ENCODE measurements at places on chromosomes 6 and 20.

GRCh38 chr6:47170617-47170947, 128.4 kb upstream of the ADGRF1 start:
- DNase-seq: no peak

- DNase-seq: no peak
Measured at GRCh38 chr6:137815692-137816091, 51.4 kb upstream of the TNFAIP3 start.

DNA sequence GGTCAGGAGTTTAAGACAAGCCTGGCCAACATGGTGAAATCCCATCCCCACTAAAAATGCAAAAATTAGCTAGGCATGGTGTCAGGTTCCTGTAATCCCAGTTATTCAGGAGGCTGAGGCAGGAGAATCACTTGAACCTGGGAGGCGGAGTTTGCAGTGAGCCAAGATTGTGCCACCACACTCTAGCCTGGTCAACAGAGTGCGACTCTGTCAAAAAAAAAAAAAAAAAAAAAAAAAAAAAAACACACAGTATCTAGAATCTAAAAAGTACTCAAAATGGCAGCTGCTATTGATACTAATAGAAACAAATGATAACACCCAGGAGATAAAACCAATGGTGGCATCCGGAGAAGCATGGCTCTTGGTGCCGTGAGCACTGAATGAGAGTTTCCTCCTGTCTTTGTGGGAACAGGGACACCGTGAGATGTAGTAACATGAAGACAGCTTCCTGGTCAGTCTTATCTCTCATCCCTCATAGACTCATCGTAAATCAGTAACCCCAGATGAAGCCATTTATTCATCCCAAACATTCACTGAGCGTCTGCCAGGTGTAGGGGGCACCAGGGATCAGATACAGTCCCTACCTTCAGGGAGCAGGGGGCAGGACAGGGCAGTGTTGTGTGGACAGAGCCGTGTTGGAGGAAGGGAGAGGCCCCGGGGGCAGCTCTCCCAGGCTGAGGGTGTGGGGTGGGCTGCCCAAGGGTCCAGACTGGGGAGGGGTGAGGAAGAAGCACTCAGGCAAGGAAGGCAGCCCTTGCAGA, 66.1 kb downstream of the SYNJ2 start:
- no peak for DNase-seq

DNA sequence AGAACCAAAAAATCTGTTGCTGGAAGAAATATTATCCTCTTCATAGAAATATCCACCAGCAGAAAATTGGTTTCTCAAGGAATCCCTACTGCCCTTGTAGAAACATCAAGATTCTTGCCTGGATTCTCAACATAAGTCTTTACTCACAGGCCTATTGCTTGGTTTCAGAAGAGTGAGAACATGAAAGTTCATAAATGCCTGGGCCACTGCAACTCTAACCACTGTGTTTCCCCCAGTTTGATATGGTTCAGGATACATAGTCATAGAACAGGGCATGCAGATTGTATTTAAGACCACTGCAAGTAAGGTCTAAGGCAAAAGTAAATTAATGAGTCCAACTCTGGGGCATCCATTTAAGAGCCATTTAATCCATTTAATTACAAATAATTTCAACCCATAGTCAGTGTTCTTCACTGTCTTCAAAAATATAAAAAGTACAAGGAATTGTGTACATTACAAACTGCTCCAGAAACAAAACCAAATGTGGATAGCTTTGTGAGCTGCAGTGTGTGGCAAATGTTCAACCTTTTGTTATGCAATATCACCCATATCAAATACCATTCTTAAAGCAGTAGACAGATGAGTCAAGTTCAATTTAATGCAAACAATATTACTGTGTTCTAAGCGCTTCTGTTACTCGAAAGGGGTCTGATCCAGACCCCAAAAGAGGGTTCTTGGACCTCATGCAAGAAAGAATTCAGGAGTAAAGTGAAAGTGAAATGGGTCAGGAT, 83.3 kb downstream of the OPRM1 start:
- no peak for DNase-seq

GRCh38 chr6:132768051-132768517, 10.4 kb upstream of the VNN2 start:
- peak; percentile 14 for DNase-seq

DNA sequence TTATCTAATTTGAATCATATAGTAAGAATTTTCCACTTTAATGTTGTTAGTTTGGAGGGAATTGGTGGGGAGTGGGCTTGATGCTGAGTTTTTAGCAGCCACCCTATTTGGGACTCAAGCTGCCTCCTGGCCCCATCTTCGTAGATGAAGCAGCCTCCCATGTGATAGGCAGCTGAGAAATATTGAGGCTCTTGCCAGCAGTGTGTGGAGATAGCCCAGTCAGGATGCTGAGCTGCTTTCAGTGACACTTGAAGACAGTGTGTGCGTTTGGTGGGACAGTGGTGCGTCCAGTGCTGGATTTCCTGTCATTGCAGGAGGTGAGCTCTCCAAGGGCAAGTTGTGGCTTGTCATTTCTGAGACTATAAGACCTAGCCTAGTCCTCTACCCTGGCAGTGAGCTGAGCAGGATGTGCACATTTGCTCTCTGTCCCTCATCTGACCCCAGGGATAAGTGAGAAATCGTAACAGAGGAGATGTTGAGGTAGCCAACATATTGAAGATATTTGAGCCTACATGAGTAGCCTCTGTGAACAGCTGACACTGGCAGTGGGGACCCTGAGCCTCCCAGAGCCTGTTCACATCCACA, 47.9 kb upstream of the RNF8 start:
- no peak for DNase-seq

DNA sequence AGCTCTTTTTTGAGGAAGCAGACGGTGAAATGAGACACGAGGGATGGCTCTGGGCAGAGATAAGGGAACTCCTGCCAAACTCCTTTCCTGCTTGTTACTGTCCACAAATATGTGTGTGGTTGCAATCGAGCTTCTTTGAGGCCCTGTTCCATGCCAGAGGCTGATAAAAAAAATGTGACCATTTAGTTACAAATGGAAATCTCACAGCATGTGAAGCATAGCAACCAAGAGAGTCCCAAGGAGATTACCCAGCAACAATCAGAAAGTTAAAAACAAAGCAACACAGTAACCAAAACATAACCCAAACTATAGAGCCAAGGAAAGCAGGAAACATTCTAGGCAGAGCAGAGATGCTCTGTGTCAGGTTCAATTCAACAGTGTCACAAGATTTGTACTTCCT, 35.4 kb upstream of the HMGN3 start:
- no peak for DNase-seq

GRCh38 chr6:37050045-37050853, 44.8 kb downstream of the FGD2 start:
- peak; percentile 77 for DNase-seq

GRCh38 chr20:8339349-8339748, 207.3 kb downstream of the PLCB1 start:
- DNase-seq: no peak

DNA sequence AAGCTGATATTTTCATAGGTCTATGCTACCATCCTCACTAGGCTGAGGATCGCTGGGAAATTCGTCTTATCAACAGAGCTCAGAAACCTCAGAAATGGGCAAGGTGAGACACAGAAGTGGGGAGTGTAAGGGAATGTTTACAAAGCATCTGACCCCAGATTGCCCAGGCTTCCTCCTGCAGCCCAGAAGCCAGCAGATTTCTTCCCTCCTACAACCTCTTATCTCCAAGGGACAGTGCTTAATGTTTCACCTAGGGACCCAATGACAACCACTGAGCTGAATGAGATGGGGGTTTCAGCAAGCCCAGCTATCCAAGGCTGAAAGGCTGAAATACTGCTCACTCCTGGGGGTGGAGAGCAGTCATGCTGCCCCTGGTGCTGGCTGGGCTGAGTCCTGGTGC, 52.4 kb upstream of the TBC1D7 start:
- no peak for DNase-seq

- no peak for DNase-seq
Measured at GRCh38 chr6:106782536-106783285, 153.3 kb downstream of the QRSL1 start.

GRCh38 chr6:156691018-156691417, 86.2 kb upstream of the ARID1B start:
- DNase-seq: no peak

GRCh38 chr20:62049342-62050165, 16.1 kb downstream of the TAF4 start:
- no peak for DNase-seq

- no peak for DNase-seq
Measured at GRCh38 chr6:138402838-138403187, 1.2 kb upstream of the HEBP2 start.

DNA sequence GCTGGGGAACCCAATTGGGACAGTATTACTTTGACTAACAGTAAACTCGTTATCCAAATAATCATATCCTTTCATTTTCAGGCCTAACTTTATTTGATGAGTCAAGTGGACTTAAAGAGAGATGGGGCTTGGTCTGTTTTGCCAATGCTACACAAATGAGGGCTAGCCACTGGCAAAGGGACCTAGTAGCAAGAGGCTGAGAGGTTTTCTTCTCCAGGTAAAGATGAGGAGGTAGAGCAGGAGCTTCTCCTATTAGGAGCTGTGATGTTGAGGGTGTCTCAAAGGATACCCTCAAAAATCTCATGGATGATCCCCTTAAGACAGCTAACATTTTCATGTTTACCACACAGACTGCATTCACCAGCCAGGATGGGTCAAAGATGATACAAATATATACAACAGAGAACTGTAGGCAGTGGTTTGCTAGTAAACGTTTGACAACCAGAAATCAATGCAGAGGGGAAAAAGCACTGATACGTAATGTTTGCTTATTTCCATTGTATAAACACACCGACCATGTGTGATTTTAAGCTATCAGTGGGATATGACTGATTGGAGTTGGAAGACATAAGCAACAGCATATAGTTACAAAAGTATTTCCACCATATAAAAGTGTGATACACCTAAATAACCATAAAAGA, 153.3 kb downstream of the IBTK start:
- DNase-seq: no peak

- DNase-seq: no peak
Measured at GRCh38 chr6:163531122-163531521, 116.6 kb downstream of the QKI start.

DNA sequence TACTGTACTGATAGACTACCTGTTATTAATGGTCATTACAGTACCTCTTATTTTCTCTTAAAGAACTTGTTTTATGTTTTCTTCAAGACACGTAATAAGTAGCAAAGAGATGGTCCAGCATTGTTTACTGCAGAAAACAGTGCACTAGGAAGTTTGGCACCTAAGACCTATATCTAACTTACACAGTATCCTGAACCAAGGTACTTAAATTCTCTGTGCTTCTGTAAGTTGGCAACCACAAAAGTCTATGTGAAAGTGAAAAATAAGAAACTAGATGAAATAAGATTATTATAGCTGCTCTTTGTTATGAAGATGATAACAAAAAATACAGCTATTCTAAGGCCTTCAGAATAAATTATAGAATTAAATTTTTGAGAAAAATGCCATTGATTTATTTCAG, 411.7 kb upstream of the SOX4 start:
- DNase-seq: no peak

- DNase-seq: no peak
Measured at GRCh38 chr6:128507337-128508310, 12.8 kb downstream of the PTPRK start.

DNA sequence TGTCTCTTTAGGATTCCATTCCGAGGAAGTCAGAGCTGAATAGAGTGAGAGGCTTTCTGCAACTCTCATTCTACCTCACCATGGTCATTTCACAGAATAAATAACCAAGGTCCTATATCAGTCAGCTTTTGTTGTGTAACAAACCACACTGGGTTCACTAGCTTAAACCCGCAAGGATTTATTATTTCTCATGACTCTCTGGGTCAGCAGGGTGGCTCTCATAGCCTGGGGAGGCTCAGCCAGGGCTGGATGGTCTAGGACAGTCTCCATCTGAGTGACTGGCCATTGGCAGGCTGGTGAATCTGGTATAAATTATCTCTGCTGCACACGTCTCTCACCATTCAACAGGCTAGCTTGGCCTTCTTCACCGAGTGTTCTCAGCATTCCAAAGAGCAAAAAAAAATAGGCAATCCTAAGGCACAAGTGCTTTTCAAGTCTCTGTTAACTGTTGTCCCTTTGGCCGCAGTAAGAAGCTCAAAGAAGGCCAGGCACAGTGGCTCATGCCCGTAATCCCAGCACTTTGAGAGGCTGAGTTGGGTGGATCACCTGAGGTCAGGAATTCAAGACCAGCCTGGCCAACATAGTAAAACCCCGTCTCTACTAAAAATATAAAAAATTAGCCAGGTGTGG, 39.7 kb downstream of the ISM1 start:
- DNase-seq: no peak

DNA sequence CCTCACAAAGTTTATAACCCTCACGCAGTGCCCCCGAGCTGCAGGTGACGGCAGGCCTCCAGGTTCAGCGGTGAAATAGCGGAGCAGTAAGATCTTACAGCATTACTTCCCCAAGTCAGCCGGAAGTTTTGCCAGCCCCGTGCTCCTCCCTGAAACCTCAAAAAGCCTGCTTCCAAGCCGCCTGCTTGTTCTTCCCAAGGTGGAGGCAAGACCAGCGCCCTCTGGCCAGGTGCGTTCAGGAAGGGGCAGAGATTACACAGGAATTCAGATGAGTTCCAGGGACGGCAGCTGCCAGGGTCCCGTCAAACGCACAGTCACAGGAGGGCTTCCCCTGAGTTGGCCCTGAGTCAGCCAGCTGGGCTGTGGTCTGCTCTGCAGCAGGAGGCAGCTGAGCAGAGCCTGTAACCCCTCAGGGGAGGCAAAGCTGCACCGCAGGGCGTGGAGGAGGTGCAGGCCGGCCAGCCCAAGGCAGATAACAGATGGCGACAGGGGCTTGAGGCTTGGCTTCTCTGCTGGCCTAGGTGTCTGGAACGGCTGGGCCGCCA, 124.1 kb upstream of the RPS6KA2 start:
- peak; percentile 29 for DNase-seq

GRCh38 chr6:83536034-83536646, 23.8 kb downstream of the PRSS35 start:
- DNase-seq: peak; percentile 60

DNA sequence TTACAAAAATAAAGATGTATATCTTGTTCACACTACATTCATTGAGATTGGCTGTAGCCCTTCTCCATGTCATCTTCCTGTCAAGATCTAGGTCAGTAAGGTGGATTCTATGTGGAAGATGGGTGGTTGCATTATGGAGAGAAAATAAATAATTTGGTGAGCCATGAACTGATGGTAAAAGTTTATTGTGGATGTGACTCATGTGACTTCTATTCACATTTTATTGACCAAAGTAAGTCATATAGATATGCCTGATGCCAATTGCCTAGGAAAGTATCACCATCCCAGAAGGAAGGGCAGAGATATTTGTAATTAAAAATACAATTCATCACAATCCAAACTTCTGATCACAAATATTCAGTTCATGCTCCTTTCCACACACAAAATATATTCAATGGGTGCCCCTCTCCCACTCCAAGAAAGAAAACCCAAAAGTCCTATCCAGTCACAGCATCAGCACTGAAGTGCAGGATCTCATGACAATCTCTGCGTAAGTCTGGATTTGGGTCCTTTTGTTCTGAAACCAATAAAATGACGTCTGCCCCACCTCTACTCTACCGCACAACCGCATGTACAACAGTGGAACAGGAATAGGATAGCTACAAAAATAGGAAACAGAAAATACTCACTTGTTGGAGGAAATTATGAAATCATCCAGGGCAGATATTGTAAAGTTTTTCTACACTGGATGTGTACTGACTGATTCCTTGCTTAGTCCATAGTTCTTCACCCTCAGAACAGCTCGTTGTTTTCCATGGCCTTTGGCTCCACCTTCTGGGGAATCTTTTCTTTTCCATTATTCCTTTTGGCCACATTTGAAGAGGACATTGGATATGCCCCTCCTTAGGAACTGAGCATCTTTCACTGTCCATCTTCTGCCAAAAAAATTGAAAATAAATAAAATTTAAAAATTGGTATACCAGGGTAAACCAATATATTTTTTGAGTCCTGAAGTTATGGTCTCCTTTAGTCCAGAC, 16.1 kb upstream of the SLC17A3 start:
- DNase-seq: no peak

Data from activated naive CD8-positive, alpha-beta T cell treated with anti-CD3 and anti-CD28 coated beads, Interleukin-2, amount 50 U/mL, for 24 hours (primary cell).